ENCODE measurements at places on chromosomes 2 and 18.

GRCh38 chr2:204279819-204280218, 265.5 kb upstream of the PARD3B start:
- no peak for DNase-seq

- peak; percentile 62 for DNase-seq
Observed at GRCh38 chr2:147082850-147083522, 761.8 kb upstream of the ACVR2A start.

DNA sequence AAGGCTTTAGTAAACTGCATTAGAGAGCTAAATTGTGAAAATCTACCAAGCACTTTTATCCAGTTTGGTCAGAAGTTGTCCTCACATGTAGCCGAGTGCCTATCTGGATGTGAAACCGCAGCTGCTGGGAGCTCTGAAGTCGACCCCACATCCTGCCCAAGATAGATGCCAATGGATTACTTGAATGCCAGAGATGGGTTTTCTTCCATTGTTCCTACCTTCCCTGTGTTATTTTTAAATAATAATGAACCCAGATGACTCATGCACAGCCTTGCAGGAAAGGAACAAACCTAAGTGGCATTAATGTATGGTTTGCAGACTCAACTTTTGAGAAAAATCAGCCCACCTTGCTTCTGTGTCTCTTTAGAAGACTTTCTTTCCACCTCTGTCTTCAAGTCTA, 408.5 kb downstream of the FBXO15 start:
- DNase-seq = no peak

- no peak for DNase-seq
Observed at GRCh38 chr2:240728827-240729226, 37.2 kb downstream of the AQP12A start.

GRCh38 chr2:109396202-109397180, 217.3 kb downstream of the SEPTIN10 start:
- DNase-seq = peak; percentile 19

DNA sequence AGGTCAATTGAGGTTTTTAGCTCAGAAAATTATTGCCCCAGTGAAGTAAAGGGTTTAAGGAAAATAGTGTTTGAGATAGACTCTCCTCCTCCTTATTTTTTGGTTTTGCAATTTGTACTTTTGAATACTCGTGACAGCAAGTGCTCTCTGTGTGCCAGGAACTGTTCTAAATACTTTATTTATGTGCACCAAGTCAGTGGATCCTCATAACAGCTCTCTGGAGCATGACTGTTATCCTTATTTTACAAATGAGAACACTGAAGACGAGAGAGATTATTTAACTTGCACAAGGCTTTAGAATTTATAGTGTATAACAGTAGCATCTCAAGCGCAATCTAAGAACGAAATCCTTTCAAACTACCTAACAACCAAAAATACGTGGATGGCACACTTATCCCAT, 24.7 kb downstream of the BABAM2 start:
- no peak for DNase-seq

DNA sequence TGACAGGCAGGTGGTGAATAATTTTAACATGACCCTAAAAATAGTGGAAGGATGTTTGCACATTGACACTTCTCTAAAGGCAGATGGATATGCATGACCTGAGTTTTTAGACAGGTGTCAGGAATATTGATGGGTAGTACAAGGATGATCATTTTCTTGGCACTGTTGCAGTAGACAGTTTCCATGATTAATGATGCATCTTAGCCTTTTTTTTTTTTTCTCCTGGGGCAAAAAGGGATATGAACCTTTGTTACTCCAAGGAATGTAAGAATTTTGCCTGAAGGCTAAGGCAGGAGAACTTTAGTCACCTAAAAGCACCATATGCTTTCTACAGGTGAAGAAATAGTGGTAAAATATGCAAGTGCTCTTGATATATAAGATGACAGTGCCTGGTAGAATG, 136.3 kb upstream of the CAVIN2 start:
- no peak for DNase-seq

- no peak for DNase-seq
Observed at GRCh38 chr2:47360927-47361326, 42.0 kb upstream of the MSH2 start.

DNA sequence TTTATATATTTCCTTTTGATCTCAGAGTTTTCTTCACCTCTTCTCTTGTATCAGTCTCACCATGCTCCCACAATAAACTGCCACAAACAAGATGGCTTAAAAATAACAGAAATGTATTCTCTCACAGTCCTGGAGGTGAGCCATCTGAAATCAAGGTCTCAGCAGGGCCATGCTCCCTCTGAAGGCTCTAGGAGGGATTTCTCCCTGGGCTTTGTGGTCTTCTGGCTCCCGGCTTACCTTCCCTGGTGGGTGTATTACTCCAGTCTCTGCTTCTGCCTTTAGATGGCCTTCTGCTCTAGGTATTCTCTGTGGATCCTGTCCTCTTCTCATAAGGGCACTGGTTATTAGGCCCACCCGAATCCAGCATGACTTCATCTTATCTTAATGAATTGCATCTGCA, 994.7 kb upstream of the POU3F3 start:
- no peak for DNase-seq
